ENCODE measurements at places on chromosomes 1 and 21.

DNA sequence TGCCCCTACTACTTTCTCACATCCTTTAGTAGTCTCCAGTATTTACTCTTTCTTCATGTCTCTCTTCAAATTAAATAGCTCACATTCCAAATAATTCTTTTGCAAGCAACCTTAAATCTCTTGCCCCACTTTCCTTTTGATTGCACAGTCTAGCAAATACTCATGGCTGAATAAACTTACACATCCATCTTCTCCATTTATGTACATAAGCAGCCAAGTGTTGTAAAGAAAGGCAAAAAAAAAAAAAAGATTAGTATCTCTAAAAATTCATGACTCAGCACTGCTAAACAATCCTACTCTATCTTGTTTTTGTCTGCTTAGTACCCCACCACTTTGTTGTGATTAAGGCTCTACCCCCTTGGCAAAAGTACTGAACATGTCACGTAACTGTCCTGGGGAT is 42.6 kb downstream of the F13B start:
- no peak for DNase-seq

DNA sequence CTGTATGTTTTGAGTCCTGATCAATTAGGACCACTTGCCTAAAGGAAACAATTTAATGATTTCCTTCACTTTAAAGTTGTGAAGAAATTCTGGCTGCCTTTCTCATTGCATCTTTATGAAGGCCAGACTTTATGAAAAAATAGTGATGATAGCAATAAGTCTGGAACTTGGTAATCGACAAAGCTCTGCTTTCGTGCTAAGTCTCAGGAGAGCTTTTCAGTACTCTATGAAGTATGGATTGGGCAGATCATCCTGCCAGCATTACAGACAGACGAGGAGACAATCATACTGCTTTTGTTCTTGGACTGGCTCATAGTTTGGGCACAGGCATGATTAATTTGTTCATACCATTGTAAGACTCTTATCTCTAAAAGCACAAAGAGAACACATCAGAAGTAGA is 45.5 kb upstream of the KCNJ15 start:
- DNase-seq: no peak

DNA sequence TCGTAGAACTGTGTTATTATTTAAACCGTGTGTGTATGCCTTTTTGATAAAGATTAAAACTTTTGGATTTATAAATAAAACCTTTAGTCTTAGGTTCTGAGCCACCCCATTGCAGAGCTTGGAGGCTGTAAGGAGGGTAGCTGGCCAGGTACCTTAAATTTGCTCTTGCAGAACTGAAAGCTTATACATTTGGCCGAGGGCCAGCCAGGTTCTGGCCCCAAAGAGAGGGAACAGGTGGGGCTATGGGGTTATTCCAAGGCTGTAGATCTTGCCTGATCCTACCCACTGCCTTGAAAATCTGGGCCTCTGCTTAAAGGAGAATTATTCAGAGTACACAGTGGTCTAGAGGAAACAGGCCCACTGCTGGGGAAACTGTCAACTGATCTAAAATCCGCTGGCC is 59.6 kb downstream of the CAMK2N1 start:
- no peak for DNase-seq

GRCh38 chr1:244863491-244864252 is 671 bp downstream of the HNRNPU start:
- peak; percentile 33 for DNase-seq

DNA sequence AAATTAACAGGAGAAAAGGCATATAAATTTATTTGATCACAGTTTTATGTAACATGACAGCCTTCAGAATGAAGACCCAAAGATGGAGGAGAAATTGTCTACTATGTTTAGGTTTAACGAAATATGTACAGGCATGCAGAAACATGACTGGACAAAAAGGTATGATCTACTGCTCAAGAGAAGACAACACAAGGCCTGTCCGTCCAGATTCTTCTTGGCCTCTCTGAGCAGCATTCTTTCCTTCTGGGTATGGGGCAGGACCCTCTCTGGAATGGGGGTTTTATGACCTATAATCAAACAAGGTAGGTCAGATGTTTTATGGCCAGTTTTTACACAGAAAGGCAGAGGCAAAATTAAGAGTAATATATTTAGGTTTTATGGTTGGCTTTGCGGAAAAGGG is 13.5 kb upstream of the SYNJ1 start:
- no peak for DNase-seq
